ENCODE measurements at places on chromosomes 11 and 22. TPM values are rescaled to one million over a fixed set of nuclear protein-coding genes. Genes with fewer than 3 reads are reported as not detected.

DNA sequence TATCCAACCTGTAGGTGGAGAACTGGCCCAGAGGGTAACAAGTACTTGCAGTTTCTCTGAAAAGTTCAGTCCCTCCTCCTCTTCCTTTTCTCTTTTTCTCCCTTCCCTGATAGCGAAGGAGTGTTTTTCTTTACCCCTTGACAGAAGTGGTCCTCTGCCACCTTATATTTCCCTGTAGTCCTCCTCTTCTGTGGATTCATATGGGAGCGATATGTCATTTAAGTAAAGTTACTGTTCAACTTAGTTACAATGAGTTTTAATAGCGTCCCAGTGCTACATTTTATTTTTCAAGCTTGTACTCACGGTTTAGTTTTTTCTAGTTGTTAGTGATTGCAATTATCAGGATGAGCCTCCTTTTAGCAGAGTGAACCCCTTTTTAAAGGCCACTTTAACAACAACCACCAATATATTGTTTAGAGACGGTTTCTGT, 1.4 kb downstream of the PCF11 start:
- no peak for DNase-seq

IGLL5 gene
- not detected for total RNA-seq

- no peak for DNase-seq
These were observed 9.9 kb downstream of the GVQW3 start for GRCh38 chr11:76391021-76391420.

- DNase-seq: no peak
These were observed 3.3 kb upstream of the CRACR2B start for GRCh38 chr11:824292-824880.

GRCh38 chr22:45889093-45889538, 87.8 kb downstream of the WNT7B start:
- DNase-seq: no peak

GAL3ST3 gene
- total RNA-seq: not detected

DNA sequence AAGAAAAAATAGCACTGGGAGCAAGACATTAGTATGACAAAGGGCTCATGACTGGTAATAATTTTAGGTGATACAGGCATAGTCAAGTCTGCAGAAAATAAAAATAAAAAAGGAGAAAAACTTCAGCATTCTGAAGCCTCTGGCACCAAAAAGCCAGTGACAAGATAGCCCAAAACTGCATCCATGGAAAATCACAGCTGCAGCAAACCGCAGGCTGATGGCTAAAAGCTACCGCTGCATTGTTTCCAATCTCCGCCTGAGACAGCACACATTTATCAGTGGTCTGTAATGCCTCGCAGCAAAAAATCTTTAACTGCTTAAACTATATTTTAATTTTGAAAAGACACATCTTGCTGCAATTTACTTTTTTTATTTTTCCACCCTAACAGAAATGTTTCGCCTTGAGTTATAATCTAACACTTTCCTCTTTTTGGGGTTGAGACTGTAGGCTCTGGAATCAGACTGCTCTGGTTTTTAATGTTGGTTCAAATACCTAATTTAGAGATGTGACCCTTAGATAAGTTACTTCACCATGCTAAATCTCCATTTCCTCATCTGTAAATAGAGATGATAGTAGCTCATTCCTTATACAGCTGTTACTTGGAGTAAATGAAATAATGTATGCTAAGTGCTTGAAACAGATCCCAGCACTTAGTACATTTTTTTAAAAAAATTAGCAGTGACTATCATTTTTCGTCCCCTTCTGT, 42.0 kb upstream of the FIBIN start:
- DNase-seq: peak; percentile 63

DNA sequence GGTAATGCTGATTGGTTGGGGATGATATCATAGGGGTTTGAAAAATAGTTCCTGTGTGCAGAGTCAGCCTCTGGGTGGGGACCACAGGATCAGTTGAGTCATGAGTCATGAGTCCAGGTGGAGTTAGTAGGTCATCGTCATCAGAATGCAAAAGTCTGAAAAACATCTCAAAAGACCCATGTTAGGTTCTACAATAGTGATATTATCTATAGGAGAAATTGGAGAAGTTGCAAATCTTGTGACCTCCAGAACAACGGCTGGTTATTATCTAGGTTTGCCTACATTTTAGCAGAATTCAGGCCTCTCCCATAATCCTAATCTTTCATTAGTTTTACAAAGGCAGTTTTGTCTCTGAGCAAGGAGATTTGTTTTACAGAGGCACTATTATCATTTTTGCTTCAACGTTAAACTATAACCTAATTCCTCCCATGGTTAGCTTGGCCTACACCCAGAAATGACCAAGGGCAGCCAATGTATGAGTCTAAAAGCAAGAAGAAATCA, 38.9 kb downstream of the MS4A2 start:
- no peak for DNase-seq

SPDYC gene
- not detected for total RNA-seq

OOSP2 gene
- not detected for total RNA-seq

SCO2 gene
- total RNA-seq: 0.59 TPM

GRCh38 chr22:49752598-49753091, 75.0 kb downstream of the BRD1 start:
- DNase-seq: no peak

DNA sequence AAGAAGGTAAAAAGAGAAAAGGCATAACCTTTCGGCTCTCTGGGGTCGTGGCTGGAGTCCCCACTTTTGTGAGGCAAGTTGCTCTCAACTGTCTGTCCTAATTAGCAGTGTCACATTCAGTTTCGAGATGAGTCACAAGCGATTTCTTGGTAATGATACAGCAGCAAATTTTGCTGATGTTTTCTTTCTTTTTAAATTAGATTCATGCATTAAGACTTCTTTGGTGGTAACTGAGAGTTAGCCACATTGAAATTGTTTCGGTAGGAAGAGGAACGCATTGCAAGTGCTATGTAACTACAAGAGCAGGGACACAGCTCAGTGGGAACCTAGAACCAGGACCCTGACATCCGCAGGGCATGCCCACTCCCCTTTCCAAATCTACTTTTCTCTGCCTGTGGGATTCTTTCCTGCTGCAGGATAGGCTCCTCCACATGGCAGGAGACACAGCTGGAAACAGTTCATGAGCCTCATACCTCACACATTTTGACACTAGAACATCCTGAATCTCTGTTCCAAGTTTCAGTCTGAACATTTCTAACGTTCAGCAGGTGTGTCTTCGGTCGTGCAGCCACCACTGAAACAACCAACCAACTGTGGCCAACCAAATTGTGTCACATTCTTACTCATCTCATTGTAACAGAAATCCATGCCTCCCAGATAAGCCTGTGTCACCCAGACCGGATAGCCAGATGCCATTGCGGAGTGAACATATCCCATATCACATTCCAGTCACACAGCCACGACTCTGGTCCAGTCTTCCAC, 987.6 kb downstream of the NTM start:
- no peak for DNase-seq

DNA sequence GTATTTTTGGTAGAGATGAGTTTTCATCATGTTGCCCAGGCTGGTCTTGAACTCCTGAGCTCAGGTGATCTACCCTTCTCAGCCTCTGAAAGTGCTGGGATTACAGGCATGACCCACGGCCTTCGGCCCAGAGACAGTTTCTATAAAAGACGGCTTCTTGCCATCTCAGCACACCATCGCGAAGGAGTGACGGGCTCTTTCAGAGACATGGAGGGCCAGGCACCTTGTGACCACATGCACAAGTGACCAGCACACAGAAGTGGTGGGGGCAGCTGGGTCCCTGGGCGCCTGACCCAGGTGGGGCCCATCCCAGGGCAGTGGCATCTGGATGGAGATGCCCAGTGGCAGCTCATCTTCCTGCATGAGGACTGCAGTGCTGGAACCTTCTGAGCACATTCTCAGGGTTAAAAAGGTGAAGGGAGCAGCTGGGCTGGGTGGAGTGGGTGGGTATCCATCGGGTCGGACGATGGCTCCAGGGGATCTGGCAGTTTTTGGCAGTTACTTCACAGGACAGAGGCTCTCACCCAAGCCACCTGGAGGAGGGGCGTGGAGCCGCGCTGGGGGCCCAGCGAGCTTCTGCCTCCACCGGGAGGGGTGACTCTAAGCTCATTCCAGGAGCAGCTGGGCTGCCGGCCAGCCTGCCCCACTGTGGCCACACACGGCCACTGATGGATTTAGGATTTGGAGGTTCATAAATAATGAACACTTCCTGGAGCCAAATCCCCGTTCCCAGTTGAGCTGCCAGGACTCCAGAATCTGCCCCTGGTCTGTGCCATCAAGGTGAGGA, 373.0 kb downstream of the CTTN start:
- no peak for DNase-seq

- no peak for DNase-seq
These were observed 870 bp upstream of the CTTN start for GRCh38 chr11:70397336-70397982.

ART1 gene
- total RNA-seq: 0.20 TPM

TBC1D22A gene
- total RNA-seq: 8.9 TPM

GRCh38 chr11:77322926-77323590, 21.6 kb upstream of the GDPD4 start:
- DNase-seq: no peak

GRCh38 chr11:68959465-68960293, 21.1 kb downstream of the MRGPRD start:
- no peak for DNase-seq

GRCh38 chr22:46534901-46535630, 2.4 kb downstream of the CELSR1 start:
- DNase-seq: no peak

MUC5AC gene
- 0.39 TPM for total RNA-seq

RTN4R gene
- total RNA-seq: 1.3 TPM

- DNase-seq: no peak
These were observed 121.3 kb downstream of the DBX1 start for GRCh38 chr11:20038972-20039371.

DNA sequence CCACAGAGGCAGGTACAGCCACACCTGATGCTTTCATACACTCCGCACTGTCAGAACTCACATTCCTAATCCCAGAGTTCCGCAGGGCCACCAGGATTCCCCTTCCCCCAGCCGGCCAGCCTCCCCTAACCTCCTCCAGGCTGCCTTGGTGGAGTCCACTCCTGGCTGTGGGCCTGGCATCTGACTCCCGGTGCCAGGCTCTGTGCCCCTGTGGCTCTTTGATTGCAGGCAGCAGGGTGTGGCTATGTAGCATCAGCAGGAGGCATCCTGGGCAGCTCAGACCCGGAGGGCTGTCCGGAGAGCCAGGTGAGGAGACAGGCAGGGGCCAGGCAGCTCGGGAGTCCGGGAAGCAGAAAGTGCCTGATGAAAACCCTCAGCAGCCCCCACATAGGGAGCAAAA, 1432.9 kb downstream of the BRD1 start:
- DNase-seq: no peak

DNA sequence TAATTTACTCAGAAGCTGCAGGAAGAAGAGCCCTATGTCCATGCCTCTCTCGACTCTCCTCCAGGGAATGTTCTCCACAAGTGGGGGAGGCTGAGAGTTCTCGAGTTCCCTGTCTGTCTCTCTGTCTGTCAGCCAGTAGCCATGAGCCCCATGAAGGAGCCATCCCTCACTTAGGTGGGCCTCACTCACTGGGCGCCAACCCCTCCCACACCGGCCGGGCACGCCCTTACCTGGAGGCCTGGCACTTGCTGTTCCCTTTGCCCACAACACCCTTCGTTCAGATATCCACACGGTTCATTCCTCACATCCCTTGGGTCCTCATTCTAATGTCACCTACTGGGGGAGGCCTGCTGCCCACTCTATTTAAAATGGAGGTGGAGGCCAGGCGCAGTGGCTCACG, 14.2 kb upstream of the IL10RA start:
- no peak for DNase-seq

DNA sequence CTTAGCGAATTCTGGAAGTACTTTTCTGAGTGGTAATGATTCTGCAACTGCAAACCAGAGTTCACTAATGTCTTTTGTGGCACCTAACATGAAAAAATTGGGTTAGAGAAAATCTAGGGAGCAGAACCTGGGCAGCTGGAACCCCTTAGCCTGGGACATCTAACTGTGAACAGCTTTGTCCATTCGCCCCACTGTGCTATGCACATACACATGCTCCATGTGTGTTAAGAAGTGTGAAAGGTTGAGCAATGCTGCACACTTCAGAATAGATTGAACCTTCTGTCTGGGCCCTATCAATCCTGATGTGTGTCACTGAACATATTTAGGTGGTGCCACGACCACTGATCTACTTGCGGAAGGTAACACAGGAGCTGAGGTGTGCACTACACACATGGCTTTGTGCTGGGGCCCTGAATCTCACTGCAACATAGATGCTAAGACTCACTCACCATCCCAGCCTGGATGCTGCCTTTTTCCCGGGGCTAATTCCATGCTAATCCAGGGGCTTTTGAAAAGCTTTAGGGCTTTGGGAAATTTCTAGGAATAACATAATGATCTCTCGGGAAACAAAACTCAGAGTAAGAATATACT, 976.2 kb downstream of the NTM start:
- DNase-seq: no peak

OR5B21 gene
- not detected for total RNA-seq

DNA sequence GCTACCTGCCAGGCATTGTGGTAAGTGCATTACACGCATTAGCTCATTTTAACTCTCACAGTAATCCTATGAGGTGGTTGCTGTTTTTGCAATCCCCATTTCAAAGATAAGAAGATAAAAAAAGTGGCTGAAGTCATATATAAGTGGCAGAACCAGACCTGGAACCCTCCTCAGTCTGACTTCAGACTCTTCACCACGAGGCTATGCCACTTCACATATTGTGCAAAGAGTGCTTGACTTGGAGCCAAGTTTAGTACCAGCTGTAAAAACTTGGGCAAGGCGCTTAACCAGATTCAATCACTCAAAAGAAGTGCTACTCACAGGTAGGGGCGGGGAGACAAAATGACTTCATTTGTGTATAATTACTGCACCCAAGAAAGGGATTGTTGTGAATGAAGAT, 15.3 kb downstream of the BPIFC start:
- no peak for DNase-seq

DNA sequence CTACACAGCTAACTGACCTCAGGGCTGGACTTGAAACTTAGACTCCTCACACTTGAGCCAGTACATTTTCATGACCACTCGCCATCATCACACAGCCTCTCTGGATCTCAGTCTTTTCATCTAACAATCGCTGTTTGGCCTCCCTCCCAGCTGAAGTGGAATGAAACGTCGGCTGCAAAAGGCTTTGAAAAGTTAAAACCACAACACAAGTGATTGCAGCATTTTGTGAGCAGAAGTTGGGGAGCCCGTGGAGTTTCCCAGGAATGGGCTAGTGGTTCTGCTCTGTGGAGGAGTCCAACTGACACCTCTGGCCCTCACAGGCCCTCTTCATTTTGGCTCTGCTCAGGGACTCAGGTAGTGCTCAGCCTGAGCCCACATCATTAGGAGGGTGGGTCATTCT, 35.9 kb upstream of the TRIM29 start:
- no peak for DNase-seq

- peak; percentile 39 for DNase-seq
These were observed 251.9 kb downstream of the ST3GAL4 start for GRCh38 chr11:126607374-126607773.

- DNase-seq: no peak
These were observed 5.5 kb upstream of the NEAT1 start for GRCh38 chr11:65416841-65417701.

Data from skin of body (tissue), 3 donors.